Osteocyte (in vitro differentiated cells): ENCODE measurements at places on chromosomes 12 and 14. TPM values are rescaled to one million over a fixed set of nuclear protein-coding genes. Genes with fewer than 3 reads are reported as not detected.

GRCh38 chr14:70392676-70393075 lies 24.2 kb downstream of the SYNJ2BP start:
- DNase-seq, result no peak

DNA sequence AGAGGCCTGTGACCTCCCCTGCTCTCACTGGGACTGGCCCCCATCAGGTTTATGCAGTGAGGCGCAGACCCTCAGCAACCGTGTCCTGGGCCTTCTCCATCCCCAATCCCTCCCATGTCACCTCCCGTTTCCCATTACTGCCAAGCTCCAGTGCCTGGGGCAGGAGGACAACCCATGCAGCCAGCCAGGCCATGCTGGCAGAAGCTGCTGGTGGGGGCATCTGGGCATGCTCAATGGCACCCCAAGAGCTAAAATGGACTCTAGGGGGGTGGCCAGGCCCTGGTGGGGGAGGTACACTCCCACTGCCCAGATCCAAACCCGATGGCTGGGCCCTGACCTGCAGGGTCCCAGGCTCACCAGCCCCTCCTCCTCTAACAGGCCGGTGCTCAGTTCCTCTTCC lies 20.5 kb upstream of the GPR132 start:
- peak; percentile 79 for DNase-seq

DNA sequence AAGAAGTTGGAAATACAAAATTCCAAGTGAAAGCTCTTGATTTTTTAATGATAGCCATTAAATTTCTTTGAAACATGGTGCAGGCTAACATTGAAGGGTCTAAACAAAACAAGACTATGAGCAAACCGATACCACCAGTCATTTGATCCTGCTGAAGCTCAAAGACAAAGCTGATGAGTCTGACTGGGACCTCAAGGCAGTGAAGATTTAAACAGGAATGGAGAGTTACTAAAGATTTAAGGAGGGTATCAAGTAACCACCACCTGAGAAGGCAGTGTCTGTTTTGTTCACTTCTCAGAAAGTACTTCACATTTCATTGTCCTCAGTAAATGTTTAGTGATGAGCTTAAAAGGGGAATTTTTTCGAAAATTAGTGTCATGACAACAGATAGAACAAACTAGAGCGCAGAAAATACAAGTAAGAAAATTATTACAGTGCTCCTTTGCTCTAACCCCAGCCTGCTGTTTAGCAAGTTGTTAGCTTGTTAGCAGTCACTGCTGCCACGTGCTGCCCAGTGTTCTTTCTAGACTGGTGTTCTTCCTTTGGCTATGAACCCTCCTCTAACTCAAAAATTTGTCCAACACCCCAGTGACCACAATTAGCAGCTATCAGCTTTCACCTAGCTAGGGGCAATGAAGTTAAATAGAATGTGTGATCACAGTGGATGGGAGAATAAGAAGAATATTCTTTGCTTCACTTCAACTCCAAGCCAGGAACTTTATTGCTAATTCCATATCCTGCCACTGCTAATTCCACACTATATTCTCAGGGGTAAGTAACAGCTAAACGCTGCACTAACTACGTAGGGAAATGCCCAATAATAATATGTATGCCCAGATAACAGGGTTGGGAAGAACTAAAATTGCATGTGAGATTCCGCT lies 41.1 kb downstream of the YAF2 start:
- DNase-seq, result no peak

- DNase-seq, result no peak
Observed at GRCh38 chr12:110134691-110135411, 10.7 kb downstream of the IFT81 start.

DNA sequence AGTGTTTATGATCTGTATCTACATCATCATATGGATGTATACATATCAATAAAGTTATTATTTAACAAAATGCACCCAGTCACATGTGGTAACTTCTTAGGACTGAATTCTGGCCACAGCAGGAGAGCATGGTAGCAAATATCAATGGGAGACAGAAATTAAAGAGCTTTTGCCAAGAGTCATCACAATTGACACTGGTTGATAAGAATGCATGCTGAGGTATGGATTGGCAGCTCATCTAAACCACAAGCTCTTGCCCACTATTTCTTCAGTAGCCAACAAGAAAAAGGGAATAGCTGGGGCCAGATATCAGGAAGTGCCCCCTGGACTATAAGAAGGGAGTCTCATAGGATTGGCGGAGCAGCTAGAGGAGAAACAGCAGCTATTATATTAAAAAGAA lies 9.4 kb upstream of the PTGR2 start:
- no peak for DNase-seq

DNA sequence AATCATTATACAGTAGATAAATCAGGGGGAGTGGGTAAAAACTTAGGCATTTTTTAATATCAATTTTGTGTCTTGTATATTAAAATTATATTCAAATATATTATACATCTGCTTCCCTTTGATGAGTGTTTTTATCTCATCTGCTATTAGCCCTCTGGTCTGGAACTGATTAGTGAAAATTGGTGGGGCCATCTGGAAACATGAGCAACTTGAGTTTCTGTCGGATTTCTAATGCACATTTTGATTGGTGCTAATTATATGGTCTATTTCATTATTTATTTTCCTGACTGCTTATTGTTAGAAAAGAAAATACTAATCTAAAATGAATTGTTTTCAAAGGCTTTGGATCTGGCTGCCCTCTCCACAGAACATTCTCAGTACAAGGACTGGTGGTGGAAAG lies 28.2 kb downstream of the TTC8 start:
- DNase-seq, result no peak

- no peak for DNase-seq
Observed at GRCh38 chr14:84657911-84658310, 872.0 kb upstream of the FLRT2 start.

GRCh38 chr12:39923364-39923763 lies 182.5 kb downstream of the SLC2A13 start:
- no peak for DNase-seq

DNA sequence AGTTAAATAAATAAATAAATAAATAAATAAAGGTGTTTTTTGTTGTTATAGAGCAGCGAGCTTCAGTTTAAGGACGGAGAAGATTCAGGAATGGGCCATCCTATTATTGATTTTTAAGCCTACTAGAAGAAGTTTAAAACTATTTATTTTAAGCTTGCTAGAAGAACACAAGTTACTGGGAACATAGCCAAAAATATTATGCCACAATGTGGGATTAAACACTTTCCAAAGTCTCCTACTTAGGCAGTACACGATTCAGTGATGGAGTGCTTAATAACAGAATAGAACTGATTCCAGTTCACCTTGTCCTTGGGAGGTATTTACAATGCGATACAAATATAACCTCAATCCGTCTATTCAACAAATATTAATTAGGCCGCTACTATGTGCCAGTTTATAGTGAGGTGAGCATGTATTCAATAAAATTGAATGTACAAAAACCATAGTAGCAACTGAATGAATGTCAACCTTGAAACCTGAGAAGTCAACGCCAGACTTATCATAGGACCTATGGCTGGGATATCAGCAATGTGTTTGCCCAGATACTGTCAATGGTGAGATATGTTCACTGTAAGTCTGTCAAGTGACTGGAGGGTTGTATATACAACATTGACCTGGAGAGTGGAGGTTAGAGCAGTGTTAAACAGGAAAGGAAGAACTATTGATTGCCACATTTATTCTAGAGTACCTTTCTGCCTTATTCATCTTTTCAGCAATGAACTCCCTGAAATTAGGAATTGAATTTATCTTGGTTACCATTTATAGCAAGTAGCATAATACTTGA lies 486.4 kb downstream of the TMTC2 start:
- no peak for DNase-seq

GRCh38 chr12:90303771-90304170 lies 595.1 kb upstream of the ATP2B1 start:
- no peak for DNase-seq

GRCh38 chr12:124902916-124903315 lies 11.5 kb downstream of the UBC start:
- no peak for DNase-seq

DNA sequence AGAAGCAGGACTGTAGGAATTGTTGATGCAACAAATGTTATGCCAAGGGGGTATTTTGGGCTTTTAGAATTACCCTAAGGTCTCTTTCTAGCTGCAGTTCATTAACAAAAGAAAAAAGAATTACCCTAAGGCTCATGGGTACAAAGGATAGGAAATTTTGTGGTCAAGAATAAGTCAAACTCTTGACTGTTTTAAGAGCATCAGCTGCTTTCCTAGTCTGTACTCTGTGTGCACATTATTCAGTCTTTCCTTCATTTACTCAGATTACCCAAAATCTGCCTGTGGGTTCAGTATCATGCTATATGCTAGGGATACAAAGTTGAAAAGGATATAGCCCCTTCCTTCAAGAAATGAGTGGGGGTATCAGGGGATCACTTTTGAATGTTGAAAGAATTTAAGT lies 36.5 kb upstream of the CCDC88C start:
- no peak for DNase-seq

GRCh38 chr12:24083838-24084237 lies 134.4 kb upstream of the SOX5 start:
- DNase-seq, result no peak

- DNase-seq, result no peak
Observed at GRCh38 chr14:69485701-69486100, 1.2 kb downstream of the PLEKHD1 start.

DNA sequence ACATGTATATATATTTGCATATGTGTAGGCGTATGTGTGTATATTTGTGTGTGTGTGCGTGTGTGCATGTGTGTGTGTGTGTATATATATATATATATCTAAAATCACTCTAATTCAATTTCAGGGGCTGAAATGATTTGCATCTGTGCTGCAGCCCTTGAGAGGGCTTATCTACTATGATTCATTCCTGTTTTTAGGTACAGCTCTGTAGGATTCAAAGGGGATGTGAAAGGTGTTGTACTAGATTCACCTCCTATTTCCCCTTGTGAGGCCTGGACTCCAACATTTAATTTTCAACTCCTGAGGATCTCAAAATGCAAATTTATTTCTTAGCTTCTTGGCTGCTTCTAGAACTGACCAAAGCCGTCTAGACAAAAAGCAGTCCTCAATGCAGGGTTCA lies 11.1 kb downstream of the ERP27 start:
- DNase-seq, result no peak

DNA sequence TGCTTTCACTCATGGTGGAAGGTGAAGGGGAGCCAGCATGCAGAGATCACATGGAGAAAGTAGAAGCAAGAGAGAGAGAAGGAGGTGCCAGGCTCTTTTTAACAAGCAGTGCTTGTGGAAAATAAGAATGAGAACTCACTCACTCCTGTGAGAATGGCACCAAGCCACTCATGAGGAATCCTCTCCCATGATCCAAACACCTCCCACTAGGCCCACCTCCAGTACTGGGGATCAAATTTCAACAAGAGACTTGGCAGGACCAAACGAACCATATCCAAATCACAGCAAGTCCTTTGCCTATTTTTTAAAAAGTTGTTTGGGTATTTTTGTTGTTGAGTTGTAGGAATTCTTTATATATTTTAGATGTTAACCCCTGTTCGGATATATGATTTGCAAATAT lies 245.9 kb upstream of the ARID2 start:
- DNase-seq, result no peak

GRCh38 chr12:57106021-57106708 lies 5.0 kb downstream of the STAT6 start:
- no peak for DNase-seq

DNA sequence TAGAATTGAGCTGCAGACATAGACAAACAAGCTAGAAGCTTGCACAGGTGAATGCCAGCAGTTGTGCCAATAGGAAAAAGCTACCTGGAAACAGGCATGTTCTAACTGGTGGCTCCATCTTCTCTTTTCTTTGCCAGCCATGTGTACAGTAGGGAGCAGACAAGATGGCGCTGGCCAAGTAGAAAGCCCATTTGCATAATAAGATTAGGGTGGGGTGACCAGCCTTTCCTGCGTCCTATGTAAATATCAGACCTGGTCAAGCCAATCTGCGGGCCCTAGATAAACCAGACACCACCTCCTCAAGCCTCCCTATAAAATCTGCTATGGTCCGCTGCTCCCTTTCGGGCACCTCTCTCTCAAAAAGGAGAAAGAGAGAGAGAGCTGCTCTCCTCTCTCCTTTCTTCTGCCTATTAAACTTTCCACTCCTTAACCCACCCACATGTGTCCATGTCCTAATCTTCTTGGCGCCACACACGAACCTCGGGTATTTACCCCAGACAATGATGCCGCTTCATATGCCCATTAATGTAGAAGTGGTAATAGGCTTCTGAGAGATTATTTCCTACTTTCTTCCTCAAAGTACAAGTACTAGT lies 201.0 kb downstream of the SLC25A21 start:
- no peak for DNase-seq

DNA sequence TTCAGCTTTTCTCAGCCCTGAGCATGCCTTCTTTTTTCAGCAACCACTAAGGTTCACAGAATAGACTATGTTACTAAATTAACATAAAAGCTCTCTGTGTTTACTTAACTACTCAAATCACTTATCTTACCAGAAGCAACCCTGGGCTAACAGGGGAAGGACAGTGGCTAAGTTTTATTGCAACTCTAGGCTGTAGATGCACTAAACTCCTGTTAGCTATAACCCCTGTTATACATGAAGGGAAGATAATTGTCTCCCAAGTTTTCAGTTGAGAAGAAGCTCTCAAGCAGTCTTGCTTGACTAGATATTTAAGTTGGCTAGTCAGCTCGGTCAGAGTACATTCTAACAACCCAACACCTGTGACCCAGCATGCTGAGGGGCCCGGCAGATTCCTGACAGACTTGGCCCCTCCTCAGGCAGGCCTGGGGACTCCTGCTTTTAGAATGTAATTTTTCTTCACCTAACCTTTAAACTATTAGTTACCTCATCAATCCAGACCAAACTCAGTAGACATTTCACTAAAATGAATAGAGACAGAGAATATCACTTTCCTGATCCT lies 464.5 kb downstream of the EGLN3 start:
- DNase-seq, result no peak

GRCh38 chr12:59698600-59698999 lies 102.8 kb downstream of the SLC16A7 start:
- DNase-seq, result no peak

DNA sequence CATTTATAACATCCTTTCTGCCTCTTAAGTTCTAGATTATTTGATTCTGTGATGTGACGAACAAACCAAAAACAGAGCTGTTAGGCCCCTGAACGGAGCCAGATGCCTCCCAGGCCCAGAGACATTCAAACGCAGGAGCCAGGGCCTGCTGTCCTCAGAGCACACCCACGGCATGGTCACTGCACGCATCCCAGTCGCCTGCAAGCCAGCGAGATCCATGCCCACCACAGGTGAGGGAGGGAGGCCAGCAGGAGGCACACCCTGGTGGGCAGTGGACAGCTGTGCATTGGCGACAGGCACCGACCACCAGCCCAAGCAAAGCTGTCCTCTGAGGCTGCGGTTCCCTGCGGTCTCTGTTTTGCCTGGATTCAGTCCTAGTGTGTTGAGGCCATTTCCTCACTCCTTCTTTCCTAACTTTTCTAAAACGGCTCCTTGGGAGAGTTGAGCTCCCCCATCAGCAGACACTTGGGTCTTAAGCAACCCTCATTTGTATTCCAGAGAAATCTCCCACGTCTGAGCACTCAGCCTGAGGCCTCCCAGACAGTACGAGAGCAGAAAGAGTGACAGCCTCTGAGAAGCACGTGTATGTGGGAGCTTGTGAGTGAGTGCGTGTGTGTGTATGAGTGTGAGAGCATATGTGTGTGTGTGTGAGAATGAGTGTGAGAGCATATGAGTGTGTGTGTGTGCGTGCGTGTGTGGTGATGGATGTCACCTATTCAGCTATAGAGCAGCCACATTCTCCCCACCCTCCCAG lies 81.2 kb downstream of the CHGA start:
- DNase-seq, result no peak

GRCh38 chr14:101598159-101598558 lies 36.9 kb downstream of the DIO3 start:
- peak; percentile 77 for DNase-seq

CD4 gene
- total RNA-seq, result 0.60 and 0.62 TPM in 2 replicates

TCL1B gene
- not detected in 2 replicates for total RNA-seq

FBXW8 gene
- total RNA-seq, result 32.1 and 33.6 TPM in 2 replicates

CISTR gene
- total RNA-seq, result not detected in 2 replicates

CLEC4D gene
- not detected in 2 replicates for total RNA-seq

RHOJ gene
- total RNA-seq, result 63.6 and 69.7 TPM in 2 replicates

TMEM132D gene
- total RNA-seq, result 15.2 and 16.8 TPM in 2 replicates
